ENCODE measurements at places on chromosomes 3 and 15. TPM values are rescaled to one million over a fixed set of nuclear protein-coding genes. Genes with fewer than 3 reads are reported as not detected.

The NPAP1 gene
- total RNA-seq = not detected

The ARL6IP5 gene
- total RNA-seq = 121 TPM

The IDH3A gene
- 81.9 TPM for total RNA-seq

The LRIG1 gene
- 126 TPM for total RNA-seq

The COPS2 gene
- 69.5 TPM for total RNA-seq

The CCR2 gene
- not detected for total RNA-seq

The CDCP1 gene
- total RNA-seq = 3.7 TPM

The LYZL4 gene
- not detected for total RNA-seq

The VIPR1 gene
- total RNA-seq = 4.5 TPM

The HRG gene
- total RNA-seq = not detected

The SV2B gene
- total RNA-seq = not detected

The KLHL40 gene
- not detected for total RNA-seq

The CSPG5 gene
- total RNA-seq = 0.66 TPM

The ZBED2 gene
- not detected for total RNA-seq

The C2CD4A gene
- total RNA-seq = 3.2 TPM

The PARL gene
- 32.6 TPM for total RNA-seq

The ABI3BP gene
- 14.5 TPM for total RNA-seq

The SHF gene
- 1.9 TPM for total RNA-seq

The GRM2 gene
- 0.18 TPM for total RNA-seq

The MELTF gene
- total RNA-seq = 5.0 TPM

The SUCNR1 gene
- total RNA-seq = not detected

The PLA2G4D gene
- not detected for total RNA-seq

The MAP6D1 gene
- total RNA-seq = 2.9 TPM

The AP3S2 gene
- 19.5 TPM for total RNA-seq

The SENP8 gene
- total RNA-seq = 2.2 TPM

The RPS17 gene
- total RNA-seq = 1,725 TPM

The PP2D1 gene
- total RNA-seq = not detected

The CCRL2 gene
- total RNA-seq = 6.4 TPM

The TMEM212 gene
- not detected for total RNA-seq

The FAM3D gene
- total RNA-seq = 0.66 TPM

The SEMA5B gene
- total RNA-seq = not detected
